ENCODE measurements at places on chromosomes 5 and 9. TPM values are rescaled to one million over a fixed set of nuclear protein-coding genes. Genes with fewer than 3 reads are reported as not detected.

Gene FLT4
- total RNA-seq = under 0.01 TPM

Gene GLRA1
- total RNA-seq = not detected

Gene MEF2C
- 16.0 TPM for total RNA-seq

Gene SLC34A3
- under 0.01 TPM for total RNA-seq

Gene MXD3
- total RNA-seq = 9.1 TPM

Gene OBP2B
- not detected for total RNA-seq

Measured in fibroblast of villous mesenchyme (primary cell).